Fibroblast of skin of scalp (primary cell): ENCODE measurements at places on chromosomes 12 and 14.

DNA sequence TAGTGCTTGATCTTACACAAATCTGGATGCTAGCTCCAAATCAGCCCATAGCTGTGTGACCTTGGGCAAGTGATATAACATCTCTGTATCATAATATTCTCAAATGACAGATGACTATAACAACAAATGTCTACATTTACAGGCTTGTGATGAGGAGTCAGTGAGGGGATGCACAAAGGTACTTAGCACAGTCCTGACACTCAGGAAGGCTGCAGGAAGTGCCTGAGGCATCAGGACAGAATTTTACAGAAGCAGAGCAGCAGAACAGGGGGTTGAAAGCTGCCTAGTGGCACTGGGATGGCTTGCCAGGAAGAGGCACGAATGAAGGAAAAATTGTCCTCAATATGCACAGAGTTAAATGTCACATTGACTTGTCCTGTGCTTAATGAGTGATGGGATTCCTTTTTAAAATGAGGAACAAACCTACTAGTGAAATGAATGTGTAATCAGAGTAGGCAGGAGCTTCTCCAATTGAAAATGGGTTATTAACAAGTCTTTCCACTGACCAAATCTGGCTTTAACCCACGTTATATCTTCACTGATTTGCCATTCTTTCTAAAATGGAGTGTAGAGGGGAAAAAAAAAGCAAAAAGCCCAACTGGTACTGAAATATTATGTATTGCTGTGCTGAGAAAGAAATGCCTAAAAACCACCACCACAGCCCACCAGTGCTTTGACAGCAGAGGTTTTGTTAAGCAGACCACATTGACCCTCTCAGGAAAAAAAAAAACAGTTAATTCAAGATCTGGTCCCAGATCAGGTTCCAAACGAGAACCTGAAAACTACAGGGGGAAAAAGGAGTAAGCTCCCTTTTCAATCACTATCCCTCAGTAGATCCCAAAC is 11.6 kb downstream of the BTG1 start:
- DNase-seq, result no peak

DNA sequence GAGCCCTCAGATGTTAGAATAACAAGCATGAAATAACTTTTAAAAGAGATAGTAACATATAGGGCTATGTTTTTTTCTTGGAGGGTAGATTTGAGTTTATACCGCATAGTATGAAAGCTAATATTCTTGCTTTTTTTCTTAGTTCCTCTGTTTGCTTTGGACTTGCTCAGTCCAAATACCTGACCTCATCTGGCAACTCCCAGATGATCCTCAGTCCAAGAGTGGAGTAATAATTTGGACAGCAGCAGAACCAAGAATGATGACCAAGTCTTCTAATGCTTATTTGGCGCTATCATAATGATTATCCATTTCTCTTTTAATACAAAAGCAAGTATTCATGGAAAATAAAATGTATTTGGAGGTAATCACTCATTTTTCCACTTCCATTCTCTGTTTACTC is 45.6 kb downstream of the GUCY2C start:
- no peak for DNase-seq

DNA sequence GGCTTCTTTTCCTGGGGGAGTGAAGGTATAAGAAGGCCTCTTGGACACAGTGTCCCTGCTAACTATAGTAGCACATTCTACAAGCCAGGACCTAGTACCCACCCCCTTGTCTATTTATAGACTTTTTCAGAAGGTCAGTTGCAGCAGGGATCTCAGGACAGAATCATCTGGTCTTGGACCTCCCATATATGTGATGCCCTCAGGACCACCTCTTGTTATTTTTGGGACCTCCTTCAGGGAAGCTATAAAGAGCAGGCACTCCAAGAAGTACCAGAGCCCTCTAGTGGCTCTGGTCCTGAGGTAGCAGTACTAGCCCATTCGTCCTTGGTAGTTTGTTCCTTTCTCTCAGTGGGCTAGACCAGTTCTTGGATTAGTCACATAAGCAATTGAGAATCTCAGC is 4.3 kb downstream of the COQ10A start:
- peak; percentile 34 for DNase-seq

GRCh38 chr14:22388669-22389595 is 200.1 kb downstream of the DAD1 start:
- peak; percentile 76 for DNase-seq

DNA sequence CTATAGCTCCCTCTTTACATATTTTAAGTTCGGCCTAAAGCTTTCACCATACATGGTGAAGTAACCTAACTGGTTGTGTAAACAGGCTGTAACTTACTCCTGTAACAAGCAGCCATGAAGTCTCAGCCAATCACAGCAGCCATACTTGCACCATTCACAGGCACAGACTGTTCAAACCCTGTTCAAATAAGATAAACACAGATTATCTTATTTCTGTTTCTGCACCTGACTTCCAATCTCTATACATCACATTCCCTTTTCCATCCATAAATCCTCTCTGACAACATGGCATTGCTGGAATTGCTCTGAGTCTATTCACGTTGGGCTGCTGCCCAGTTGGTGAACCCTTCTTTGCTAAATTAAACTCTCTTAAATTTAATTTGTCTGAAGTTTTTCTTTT is 34.5 kb upstream of the ARID2 start:
- DNase-seq, result no peak

GRCh38 chr12:77725611-77726010 is 105.1 kb upstream of the NAV3 start:
- DNase-seq, result peak; percentile 89

DNA sequence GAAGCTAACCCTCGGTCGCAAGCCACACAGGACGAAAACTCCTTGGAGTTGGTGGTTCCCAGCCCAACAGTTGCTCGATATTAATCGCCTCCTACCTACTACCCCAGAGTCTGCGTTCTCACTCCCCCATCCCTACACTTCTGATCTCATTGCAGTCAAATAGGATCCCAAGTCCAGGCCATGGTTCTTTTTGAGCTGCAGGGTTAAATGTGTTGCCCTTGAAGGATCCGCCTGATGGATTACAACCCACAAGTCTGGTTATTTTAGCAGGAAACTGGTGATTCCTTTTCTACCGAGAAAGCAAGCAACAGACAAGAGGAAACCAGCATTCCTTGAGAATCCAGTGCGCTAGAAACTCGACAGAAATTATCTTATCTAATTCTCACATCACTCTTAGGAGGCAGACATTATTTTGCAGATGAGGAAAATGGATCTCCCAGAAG is 785 bp upstream of the NIN start:
- DNase-seq, result no peak

GRCh38 chr14:76591266-76591665 is 170.0 kb upstream of the VASH1 start:
- DNase-seq, result no peak

DNA sequence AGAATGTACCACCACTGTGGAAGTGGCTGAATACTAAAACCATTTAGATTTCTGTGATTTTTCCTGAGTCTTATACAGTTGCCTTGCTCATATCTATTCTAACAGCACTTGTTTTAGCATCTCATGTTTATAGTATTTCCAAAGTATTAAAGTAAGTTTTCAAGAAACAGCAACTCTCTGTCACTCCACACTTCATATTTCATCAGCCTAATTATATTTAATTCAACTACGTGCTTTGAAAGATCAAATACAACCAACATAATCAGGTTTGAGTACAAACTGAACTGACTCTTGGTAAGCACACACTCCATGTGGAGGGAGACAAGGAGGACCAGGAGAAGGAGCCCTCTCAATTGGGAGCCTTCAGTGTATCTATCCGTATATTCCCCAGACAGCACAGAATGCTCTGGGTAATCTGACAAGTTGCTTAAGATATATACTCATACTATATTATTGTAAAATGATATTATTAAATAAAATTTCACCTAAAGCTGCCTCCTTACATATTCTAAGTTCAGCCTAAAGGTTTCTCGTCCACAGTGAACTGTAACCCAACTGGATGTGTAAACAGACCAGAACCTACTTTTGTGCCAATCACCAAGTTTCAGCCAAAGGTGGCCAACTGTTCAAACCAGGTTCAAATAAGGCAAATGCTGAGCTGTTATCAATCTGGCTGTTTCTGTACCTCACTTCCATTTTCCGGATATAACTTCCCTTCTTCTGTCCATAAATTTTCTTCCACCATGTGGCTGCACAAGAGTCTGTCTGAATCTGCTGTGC is 105.0 kb upstream of the RASSF8 start:
- DNase-seq, result no peak

- no peak for DNase-seq
These were observed 10.7 kb upstream of the IKZF4 start for GRCh38 chr12:56010111-56010570.

DNA sequence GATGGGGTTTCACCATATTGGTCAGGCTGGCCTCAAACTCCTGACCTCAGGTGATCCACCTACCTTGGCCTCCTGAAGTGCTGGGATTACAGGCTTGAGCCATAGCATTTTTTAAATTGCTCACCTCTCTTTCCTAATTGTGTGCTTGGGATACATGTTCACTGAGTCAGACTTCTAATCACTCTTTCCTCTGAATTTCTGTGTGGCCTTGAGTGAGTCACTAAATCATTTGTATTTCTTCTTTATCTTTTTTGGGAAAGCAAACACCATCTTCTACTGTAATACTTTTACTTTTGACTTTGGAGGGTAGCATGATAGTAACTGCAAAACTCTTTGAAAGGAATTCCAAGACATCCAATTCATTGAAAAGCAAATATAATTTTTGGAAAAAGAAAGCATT is 60.8 kb downstream of the FLRT2 start:
- DNase-seq, result no peak

DNA sequence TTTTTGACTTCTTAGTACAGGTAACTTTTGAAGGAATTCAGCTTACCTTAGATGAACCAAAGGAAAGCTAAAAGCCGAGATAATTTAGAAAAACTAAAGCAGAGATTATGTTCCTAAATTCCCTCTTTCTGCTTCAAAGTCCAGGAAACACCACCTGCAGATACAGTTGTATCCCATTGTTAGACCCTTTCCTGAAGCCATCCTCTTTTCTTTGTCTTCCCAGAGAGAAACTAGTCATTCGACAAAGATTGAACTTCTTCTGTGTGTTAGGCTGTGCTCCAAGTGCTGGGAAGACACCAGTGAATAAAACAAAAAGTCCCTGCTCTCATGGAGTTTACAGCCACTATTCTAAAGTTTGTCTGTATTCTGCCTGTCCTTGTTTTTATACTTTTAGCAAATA is 29.3 kb downstream of the PPM1A start:
- no peak for DNase-seq

- no peak for DNase-seq
These were observed 149.2 kb upstream of the LRIG3 start for GRCh38 chr12:59069516-59069915.

GRCh38 chr12:27968972-27969623 is 3.4 kb downstream of the PTHLH start:
- no peak for DNase-seq

DNA sequence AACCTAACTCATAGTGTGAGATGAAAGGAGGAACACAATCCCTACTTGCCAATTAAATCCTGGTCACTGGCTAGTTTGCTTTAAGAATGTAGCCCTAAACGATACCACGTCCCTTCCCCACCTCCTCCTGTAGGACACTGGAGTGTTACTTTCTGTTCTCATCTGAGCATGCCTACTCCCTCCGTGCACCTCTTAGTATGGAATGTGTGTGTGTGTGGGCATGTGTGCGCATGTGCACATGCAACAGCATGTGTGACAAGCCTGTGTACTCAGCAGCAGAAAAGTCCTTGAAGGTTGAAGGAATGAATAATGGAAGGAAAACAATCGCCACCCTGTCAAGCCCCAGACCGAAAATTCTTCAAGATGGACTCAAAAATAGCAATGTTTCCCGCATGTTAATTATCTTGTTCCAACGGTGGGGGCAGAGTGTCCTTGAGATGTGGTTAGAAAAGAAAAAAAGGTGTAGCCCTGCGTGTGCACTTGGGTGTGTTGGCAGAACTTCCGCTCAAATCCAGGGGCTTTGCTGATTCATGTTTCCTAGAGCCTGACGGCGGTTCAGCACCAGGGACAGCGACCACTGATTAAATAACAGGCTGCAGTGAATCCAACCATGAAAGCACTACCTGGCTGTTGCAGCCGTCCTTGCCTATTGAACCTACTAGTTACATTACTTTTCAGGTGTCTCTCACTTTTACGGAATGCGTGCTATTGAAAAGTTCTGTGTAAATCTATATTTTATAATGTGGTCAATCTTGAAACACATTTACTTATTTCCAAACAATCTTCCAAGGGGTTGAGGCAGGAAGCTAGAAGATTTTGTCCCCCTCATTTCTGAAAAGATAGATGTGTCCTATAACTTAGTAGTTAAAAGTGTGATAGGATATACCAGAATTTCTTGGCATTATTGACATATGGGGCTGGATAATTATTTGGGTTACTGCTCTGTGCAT is 79.8 kb downstream of the SRRM4 start:
- DNase-seq, result peak; percentile 27

DNA sequence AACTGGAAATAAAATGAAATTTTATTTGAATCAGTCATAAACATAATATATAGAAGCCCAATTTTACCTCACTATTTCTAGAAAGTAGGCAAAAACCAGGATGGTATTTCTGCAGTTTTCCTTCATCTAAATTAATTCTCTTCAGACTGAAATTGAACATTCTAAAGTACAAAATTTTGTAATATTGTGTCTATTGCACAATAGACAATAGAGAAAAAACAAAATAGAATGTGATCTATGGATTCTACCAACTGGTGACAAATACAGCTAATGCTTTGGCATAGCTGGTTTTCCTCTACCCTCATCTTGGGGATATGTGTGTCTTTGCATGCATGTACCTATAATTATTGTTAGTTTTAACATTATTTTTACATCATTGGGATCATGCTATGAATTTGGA is 8.5 kb upstream of the PTPRR start:
- DNase-seq, result no peak

GRCh38 chr14:93076755-93077154 is 39.0 kb downstream of the ITPK1 start:
- DNase-seq, result no peak

- DNase-seq, result peak; percentile 78
These were observed 594 bp downstream of the ARHGDIB start for GRCh38 chr12:14960548-14961465.

- DNase-seq, result no peak
These were observed 198.7 kb downstream of the EFCAB11 start for GRCh38 chr14:89755816-89756215.

GRCh38 chr12:49195736-49196135 is 6.9 kb upstream of the TUBA1A start:
- no peak for DNase-seq

- DNase-seq, result no peak
These were observed 294.5 kb downstream of the CACNA1C start for GRCh38 chr12:2347137-2347843.

DNA sequence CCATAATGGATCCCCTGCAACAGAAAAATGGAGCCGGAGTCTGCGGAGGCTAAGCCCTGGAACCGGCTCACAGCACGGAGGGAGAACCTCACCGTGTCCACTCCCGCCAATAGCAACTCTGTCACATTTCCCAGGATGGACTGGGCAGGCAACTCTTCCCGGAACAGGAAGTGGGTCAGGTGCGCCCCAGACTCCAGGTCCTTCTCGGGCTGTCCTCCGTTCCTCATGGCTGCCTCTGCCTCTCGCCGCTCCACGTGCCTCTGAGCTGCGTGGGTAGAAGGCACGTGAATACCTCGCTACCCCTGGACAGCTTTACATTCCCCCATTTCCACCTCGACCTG is 2.2 kb downstream of the CYP27B1 start:
- no peak for DNase-seq
